ENCODE measurements at places on chromosomes 3 and 15. TPM values are rescaled to one million over a fixed set of nuclear protein-coding genes. Genes with fewer than 3 reads are reported as not detected.

The SLC22A13 gene
- 0.32 TPM for total RNA-seq

The KBTBD8 gene
- 1.9 TPM for total RNA-seq

The CTDSPL gene
- 41.3 TPM for total RNA-seq

The WNT7A gene
- not detected for total RNA-seq

GRCh38 chr3:114067804-114068203, 11.3 kb downstream of the QTRT2 start:
- no peak for DNase-seq

DNA sequence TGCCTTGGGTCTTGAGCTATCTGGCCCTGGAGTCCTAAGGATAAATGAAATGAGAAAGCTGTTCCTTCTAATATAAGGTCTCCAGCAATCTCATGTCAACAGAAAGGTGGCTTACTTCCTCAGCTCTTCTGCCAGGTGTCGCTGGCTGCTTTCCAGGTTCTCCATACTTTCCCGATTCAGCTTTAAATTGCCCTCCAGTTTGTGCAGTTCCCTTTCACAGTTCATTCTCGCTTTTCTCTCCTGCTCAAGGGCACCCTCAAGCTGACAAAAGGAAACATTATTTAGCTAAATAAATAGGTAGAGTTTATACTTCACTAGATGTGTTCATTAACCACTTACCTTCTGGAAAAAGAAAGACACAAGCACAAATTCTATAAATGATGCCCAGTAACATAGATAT, 73.0 kb downstream of the MYH15 start:
- DNase-seq: no peak

DNA sequence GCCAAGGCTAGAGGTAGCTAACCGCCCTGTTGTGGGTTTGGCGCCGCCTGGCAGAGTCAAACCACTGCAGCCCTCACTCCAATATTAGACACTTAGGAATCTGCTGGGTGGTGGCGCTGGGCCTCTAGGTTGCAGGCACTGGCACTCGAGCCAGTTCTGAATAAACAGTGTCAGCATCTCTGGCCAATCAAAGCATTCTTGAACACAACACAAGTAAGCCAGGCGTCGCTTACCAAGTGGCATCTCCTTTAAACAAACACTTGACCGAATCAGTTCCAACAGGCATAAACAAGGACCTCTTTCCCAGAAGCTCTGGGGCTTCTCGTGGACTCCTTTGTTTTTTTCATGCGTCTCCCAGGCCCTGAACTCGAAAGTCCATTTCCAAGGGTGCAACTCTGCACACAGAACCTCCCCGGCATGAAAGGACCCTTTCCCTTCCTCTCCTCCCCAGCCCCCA, 82.3 kb downstream of the LRIG1 start:
- DNase-seq: no peak

- no peak for DNase-seq
Observed at GRCh38 chr15:39641191-39641889, 60.5 kb downstream of the THBS1 start.

DNA sequence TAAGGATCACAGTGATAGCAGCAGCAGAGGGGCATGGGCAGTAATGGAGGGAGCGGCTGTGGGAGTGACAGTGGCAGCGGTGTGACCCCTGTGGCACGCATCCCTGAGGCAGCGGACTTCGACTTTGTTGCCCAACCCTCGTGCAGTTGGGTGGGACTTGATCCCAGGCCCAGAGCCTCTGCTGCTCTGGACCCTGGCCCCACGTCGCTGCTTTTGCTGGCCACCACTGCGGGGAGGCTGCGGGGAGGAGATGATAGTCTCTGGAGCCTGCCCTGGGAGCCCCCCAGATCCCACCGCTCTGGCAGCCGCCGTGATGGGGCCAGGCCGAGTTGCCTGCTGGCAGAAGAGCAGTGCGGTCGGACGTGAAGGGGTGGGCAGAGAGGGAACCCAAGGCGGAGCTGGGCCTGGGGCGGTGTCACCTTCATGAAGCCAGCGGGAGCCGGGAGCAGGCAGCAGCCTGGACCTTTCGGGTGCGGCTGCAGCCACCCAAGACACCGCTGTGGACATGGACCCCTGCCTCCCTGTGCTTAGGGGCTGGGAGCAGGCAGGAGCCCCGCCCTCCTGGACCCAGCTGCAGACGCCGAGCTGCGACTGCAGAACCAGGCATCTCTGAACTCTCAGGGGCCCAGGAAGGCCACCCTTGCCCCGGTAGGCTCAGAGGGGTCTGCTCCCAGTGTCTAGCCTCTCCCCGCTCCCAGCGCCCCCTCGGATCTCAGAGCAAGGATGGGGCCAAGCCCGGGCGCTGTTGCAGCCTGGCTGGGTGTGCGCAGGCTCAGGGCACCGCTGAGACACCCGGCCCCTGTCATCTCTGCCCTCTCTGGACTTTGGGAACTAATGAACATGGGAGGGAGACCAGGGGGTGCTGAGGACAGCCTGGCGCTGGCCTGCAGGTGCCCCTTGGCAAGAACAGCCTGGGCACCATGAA, 38.3 kb downstream of the COMMD2 start:
- DNase-seq: no peak

GRCh38 chr3:69110941-69111546, 11.4 kb downstream of the LMOD3 start:
- no peak for DNase-seq

GRCh38 chr15:90782442-90782841, 65.3 kb downstream of the BLM start:
- DNase-seq: no peak

DNA sequence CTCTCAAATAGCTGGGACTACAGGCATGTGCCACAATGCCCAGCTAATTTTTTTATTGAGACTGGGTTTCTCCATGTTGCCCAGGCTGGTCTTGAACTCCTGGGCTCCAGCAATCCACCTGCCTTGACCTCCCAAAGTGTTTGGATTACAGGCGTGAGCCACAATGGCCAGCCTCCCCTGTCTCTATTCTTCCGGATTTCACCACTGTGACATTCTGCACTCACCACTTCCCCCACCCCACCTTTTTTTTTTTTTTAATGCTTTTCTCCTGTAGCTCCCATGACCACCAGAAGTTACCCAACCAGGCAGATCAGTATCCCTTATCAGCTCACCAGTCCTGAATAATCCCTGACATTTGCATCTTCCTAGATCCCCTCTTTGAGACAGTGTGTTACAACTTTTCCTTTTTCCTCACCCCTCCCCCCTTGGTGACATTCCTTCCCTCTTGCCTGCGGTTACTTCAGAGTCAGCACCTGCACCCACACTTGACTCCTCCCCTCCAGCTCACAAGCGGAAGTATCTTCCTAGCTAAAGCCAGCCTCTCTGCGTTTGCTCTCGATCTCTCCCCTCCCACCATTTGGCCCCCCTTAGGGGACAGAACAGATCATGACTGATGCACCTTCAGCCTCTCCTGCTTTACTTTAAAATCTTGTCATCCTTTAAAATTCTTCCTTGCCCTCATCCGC, 13.5 kb upstream of the ZNF592 start:
- no peak for DNase-seq

- DNase-seq: no peak
Observed at GRCh38 chr3:147977001-147977400, 567.8 kb downstream of the ZIC1 start.

DNA sequence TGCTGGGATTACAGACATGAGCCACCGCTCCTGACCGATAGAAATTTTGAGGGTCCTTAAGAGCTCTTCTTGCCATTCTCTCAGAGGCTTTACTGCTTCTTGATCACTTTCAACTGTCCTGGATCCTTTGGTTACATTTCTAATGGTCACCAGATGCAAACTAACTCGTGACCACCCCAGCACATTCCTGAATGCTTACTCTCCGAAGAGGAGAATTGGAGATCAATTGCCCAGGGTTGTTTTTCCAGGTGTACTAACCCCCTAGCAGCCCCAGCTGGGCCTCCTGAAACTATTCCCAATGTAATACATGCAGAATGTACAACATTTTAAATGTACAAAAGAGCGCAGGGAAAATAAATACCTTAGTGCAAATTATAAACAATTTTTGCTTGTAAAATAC, 65.1 kb upstream of the TBL1XR1 start:
- no peak for DNase-seq

- DNase-seq: no peak
Observed at GRCh38 chr3:182370949-182371348, 422.4 kb upstream of the ATP11B start.
